ENCODE measurements at places on chromosomes 7 and 10.

GRCh38 chr10:58994226-58995057, 182.0 kb upstream of the PHYHIPL start:
- DNase-seq, result no peak

DNA sequence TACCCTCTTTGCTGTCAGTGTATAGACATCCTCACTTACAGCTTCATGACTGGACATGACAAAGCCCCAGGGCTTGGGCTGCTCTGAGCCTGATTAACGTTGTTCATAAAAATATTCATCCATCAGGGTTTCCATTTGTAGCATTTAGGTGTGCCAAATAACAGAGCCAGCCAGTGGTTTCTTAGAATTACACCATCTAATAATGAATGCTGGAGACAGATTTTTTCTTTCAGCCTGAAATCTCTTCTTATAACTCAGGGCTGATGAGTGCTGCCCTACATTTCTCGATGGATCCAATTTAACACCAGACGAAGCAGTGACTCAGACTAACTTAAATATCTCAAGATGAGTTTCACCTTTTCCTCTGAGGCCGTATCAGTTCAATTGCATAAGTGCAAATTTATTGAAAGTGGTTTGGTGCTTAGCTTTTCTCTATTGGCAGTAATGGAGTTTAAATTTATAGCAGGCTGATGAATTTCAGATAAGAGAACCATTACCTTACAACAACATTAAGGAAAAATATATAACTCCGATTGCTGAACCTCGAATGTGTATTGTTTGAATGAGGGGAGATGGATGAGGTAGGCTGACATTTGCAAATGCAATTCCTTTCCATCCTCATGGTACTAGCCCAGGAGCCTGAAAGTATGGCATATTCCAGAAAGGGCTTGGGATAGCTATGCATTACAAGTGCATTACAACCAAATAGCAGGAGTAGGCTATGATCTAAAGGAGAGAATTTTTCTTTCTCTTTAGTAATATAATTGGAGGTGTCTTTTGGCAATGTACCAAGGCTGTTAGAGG, 900.6 kb downstream of the KCNMA1 start:
- no peak for DNase-seq

- DNase-seq, result no peak
Measured at GRCh38 chr10:102777711-102778453, 34.1 kb downstream of the WBP1L start.

- DNase-seq, result no peak
Measured at GRCh38 chr7:50554431-50555322, 10.5 kb downstream of the DDC start.

DNA sequence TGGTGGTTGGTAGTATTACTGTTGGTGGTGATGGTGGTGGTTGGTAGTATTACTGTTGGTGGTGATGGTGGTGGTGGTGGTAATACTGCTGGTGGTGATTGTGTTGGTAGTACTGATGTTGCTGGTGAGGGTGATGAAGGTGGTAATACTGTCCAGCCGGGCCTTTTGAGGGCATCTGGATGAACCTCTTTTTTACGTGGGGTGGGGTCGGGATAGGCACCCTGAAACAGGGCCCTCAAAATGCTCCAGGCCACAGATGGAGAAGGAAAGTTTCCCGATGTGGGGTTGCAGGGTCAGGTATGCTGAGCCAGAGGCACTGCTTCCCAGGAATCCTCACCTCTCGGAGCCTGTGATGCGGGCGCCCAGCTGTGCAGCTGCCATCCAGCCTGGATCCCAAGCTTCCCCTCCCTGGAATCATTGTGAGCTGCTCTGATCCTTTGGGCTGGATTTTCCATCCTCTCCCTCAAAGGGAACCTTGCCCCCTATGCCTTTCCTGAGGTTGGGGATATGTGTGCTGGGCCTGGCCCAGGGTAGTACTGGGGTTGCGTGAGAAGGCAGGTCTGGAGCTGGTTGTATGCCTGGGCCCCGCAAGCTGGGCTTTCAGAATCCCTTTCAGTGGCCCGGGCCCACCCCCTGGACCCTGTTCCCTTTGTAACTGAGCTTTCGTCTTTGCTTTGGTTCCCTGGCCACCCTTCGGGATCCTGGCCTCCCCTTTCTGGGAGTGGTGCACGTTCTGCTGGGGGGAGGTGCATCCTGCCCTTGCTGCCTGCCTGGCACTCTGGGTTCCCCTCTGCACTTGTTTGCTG, 43.3 kb downstream of the DOCK1 start:
- DNase-seq, result no peak

DNA sequence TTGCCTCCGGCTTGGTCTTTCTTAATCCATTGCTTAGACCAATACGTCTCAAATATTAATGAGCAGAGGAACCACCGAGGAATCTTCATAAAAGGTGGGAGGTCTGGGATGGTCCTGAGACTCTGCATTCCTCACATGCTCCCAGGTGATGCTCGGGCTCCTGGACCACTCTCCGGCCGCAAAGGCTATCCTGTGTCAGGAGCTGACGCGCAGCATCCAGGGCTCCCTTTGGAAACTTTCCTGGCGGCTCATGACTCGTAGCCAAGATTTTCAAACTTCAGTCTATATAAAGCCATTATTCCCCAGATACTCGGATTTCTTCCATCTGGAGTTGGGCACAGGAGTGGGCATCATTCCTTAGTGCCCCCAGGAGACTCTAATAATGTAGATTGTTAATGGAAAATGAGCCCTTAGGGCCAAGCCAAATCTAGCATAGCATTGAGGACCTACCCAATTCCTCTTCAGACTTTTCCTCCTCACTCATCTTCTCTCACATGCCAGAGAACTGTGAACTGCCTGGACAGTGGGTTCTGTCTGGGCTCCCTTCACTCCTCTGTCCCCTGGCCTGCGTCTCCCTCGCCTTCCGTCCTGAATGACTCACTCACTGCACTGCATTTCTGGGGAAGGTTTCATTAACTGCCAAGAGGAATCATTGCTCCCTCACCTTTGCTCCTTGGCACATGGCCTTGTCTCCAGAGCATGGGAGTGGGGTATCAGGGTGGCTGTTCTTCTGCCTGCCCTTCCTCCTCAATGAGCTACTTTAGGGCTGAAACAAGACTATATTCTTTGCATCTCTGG, 89.3 kb downstream of the MKI67 start:
- DNase-seq, result no peak

DNA sequence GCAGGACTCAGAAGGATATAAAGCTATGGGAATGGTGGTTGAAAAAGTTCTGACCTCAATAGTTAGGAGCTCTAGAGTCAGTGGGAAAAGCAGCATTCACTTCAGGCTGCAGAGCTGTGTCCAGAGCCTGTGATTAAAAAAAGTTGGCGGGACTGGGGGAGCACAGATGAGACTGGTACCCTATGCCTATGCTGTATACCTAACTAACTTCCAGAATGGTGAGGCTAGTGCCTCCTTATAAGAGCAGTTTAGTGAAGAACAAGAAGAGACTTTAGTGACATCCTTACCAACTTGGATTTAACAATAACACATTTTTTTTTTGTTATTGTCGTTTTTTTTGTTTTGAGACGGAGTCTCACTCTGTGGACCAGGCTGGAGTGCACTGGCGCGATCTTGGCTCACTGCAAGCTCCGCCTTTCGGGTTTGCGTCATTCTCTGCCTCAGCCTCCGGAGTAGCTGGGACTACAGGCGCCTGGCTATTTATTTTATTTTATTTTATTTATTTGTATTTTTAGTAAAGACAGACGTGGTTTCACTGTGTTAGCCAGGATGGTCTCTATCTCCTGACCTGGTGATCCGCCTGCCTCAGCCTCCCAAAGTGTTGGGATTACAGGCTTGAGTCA, 6.6 kb upstream of the ZNF282 start:
- DNase-seq, result no peak

DNA sequence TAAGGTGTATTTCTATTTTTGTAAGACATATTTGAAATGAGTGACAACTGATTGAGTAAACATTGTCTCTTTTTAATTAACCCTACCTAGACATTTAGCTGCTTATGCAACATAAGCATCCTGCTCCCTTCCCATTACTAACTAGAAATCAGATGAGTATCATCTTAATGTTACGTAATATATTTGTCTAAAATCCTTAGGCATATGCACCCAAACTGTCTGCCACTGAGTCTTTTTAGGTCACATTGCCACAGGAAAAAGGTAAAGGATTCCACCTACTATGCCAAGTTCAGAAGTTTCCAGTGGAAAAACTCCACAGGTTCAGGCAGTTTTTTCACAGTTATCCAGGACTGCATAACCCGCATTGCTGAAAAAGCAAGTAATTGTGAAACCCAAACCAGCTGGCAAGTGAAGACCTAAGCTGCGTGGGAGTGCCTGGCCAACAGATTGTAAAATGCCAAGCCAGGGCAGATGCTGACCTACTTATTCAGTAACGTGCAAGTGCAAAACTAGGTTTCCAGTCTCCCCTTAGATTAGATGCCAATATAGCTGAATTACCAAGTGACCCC, 983.7 kb downstream of the GATA3 start:
- DNase-seq, result no peak

DNA sequence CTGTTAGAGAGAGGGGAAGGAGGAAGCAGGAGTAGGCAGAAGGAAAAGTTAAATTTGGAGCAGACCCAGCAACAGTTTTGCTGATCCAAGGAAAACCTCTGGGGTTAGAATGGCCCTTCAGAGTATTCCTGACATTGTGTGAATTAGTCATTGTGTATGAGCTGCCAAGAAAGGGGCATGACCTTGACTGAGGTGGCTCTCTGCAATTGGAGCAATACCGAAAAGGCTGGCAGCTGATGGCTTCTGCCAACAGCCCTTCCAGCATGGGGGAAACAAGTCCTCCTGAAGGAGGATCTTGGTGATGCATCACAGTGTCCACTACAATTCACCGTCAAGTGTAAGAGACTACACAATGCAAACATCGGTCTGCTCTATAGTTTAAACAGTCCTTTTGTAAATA, 20.6 kb upstream of the WASL start:
- DNase-seq, result no peak

DNA sequence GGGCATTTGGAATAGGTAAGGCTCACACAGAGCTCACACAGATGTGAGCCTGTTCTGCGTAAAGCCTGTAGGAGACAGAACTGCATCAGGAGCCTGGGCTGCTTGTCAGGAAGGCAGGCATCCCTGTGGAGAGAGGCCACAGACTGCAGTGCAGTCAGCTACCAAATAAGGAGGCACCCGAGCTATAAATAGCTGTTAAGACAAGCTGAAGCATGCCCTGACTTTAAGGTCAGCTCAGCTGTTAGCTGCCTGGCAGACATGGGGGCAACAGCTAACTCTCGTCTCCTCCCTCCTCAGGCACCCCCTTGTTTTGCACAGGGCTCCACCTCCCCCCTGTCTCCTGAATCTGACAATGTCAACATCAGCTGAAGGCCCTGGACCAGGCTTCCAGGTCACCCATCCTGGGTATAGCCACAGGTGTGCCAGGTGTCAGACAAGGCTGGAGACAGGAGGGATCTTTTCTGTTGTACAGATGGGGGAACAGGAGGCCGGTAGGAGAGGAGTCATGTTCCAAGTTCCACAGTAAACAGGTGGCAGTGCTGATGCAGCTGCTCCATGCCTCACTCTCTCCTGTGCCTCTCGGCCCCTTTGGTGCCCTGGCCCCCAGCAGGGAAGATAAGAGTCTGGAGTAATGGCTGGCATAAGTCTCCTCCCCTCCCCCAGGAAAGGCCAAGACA, 27.6 kb upstream of the MKRN1 start:
- no peak for DNase-seq

DNA sequence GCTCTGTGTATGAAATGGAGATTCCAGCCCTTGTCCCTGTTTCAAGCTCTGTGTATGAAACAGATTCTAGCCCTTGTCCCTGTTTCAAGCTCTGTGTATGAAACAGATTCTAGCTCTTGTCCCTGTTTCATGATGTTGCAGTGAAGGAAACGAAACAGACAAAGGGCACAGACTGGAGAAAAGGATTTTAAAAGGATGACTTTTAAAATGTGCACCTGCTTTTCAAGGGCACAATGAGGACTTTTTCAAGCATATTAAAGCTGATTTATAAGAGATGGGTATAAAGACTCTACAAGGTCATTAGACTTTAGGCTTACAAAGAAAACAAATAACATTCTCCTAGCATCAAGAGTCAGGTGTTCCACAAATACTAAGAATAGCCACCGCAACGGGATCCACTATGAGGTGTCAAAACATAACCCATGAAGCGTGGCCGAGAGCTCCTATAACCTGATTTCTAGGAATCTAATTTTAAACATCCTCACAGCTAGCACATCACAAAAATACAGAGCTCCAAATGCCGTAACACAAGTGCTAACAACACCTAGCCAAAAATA, 29.0 kb downstream of the DIP2C start:
- no peak for DNase-seq

DNA sequence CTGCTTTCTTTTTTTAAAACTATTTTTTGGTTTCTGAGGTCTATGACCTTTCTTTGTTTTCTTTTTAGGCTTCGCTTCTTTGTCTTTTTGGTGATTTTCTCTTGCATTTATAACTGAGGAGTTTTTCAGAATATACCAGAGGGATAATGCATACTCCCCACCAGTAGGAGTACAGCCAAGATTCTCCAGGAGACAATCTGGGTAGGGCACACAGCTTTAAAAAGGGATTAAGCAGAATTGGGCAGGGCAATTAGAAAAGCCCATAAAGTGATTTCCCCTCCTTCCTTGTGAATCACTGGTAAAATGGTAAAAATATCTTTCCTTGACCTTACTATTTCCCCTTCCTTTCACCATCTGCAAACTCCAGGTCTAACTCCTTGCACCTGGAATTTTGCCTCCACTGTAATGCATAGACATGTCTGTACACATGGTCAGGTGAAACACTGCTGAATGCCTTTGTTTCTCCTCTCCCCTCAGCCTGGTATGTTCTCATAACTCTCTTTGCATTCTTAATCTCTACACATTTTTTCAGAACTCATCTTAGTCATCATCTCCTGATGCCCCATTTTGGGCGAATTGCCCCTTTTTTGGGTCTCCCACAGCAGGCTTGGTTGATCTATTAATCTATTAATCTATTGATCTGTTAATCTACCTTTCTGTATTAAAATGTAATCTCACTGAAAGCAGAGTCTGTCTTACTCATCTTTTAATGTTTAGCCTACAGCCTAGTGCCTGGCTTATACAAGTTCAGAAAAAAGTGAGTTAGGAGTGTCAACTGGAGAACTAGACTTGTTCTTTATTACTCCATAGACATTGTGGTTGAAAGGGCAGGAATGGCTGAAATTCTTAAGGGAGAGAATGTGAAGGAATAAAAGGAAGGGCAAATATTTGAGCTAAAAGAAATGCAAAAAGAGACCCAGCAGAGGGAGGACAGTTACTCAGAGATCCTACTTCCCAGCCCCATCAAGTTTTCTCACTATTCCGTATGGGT, 64.6 kb downstream of the MDFIC start:
- DNase-seq, result no peak

DNA sequence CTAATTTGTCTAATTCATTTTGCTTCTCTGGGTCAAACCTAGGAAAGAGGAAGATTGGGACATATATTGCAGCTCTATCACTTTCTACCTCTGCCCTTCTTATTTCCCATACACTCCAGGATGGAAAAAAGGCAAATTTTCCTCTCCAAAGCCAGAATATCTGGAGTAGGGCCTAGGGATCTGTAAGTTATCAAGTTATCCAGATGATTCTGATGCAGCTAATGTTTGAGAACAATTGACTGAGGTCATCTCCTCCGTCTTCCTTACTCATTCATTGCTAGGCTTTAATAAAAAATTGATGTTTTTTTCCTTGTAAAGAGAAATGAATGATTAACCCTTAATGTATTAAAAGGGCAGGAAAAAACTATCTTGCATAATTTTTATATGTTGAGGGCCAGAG, 211.9 kb upstream of the GLI3 start:
- DNase-seq, result no peak

GRCh38 chr10:106565546-106565945, 599.0 kb downstream of the SORCS1 start:
- no peak for DNase-seq

Measured in stimulated activated CD8-positive, alpha-beta memory T cell treated with anti-CD3 and anti-CD28 coated beads, Interleukin-4, amount 100 ng/mL, for 4 hours (primary cell).